ENCODE measurements at places on chromosomes 2 and 18.

DNA sequence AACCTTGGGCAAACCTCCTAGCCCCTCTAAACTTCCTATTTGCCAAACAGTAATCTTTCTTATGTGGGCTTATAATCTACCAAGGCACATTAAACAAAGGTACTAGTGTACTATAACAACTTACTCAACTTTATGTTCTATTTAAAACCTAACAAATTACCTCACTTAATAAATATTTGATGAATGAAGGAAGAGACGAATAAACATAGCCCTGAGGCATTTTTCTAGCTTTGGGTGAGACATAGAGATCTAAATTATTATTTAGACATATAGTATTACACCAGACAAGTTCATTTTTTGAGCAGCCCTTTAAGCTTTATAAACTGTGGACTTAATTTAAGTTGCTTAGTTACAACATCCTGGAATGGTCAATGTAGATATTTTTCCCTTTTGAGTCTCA is 104.6 kb downstream of the UNC80 start:
- DNase-seq: no peak

DNA sequence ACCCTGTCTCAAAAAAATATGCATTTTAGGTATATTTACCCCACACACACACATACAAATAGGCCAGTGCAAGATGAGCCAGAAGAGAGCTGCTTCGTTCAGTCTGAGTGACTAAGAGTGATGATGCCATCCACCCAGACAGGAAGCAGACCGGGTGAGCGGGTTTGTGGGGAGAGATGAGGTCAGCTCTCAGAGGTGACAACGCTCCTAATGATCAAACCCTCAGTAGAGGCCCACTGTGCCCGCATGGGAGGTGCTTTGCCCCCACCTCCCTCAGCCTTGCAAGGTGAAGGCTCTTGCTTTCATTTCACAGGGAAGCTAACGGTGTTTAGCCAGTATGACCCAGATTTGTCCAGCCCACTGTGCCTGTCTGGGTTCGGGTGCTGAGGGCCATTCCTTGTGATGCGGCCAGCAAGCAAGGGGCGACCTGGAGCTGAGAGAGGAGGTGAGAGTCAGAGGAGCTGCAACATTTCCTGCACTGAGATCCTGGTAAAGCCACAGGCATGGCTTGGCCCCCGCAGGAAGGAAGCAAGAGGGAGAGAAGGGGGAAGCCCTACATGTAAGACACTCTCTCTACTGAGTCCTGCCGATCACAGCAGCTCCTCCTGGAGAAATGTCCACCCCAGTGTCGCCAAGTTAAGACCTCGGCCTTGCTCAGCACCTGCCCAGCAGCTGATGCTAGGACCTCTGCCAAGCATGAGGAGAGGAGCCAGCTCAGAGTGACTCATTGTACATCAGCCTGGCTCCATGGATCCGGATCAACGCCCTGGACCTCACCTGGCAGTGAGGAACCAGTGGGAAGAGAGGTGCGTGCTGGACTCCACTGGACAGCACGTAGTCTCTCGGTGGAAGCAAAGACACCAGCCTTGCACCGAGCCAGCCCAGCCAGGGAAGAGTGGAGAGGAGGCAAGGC is 37.0 kb downstream of the NIFK start:
- peak; percentile 90 for DNase-seq

GRCh38 chr18:61765097-61765496 is 127.7 kb downstream of the RNF152 start:
- DNase-seq: peak; percentile 47

DNA sequence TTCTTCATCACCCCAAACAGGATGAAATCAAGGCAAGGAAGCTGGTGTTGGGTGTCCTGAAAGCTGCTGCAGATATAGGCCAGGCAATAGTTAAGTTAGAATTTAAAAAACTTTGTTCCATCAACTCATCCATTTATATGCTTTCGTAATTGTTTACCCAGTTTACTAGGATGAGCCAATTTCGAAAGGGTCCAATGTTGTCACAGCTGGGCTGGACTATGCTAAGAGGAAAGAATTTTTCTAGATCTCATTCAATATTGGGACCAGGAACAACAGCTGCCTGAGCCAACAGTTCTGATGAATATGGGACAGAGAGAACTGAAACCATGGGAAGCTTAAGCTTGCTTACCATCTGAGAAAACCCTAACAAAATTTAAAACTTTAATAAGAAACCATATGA is 21.6 kb upstream of the SP3 start:
- DNase-seq: no peak

DNA sequence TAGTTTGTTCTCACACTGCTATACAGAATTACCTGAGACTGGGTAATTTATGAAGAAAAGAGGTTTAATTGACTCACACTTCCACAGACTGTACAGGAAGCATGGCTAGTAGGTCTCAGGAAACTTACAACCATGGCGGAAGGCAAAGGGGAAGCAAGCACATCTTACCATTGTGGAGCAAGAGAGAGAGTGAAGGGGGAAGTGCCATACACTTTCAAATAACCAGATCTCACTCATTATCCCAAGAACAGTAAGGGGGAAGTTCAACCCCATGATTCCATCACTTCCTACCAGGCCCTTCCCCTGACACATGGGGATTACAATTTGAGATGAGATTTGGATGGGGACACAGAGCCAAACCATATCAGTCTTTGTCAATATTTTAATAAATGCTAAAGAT is 5.0 kb upstream of the CRYGB start:
- no peak for DNase-seq

DNA sequence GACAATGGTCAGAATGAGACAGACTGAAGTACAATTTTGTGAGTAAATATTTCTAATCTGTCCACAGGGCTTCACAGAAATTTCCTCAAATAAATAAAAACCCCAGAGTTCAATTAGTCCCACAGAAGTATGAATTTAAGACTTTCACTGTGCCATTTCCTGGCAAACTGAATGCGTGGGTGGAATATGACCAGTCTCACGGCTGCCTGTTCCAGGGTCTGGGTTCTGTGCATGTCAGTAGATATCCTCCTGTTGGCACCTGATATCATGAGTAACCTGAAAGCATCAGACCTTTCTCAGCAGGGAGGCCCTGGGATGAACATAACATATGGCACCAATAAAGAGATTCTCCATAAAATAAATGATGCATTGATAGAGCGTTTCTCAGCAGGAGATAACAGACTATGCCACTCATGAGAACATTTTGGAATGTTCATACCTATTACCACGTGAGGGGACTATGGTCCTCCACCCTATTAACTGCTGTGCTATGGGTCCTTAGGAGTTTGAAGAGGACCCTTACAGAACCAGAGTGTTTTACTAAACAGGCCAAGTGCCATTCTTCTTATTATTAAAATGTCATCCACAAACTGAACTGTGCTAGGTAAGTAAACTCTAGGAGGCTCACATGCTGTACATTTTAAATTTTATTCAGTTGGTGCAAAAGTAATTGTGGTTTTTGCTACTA is 10.6 kb upstream of the MALL start:
- DNase-seq: no peak

GRCh38 chr2:171522052-171522787 is at the start of gene CYBRD1:
CYBRD1 (plus strand) TSS chr2:171522474; CDS start chr2:171522546, 72 bp downstream.
- peak; percentile 94 for DNase-seq

DNA sequence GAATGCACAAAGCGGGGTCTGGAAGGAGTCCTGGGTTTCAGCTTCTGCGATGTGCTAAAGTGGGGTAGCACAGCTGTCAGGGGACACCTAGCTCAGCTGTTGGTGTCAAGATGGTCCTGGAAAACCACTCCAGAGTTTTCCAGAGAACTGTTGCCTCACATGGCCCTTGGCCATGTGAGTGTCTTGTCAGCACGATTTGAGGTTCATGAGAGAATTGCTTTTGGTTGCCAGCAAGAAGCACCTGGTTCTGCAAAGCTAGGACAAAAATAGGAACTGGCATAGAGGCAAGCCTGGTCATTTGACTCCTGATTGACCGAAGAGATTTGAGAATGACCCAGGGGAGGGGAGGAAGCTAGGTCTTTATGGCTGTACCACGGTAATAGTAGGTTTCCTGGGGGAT is 50.4 kb upstream of the CTLA4 start:
- no peak for DNase-seq

DNA sequence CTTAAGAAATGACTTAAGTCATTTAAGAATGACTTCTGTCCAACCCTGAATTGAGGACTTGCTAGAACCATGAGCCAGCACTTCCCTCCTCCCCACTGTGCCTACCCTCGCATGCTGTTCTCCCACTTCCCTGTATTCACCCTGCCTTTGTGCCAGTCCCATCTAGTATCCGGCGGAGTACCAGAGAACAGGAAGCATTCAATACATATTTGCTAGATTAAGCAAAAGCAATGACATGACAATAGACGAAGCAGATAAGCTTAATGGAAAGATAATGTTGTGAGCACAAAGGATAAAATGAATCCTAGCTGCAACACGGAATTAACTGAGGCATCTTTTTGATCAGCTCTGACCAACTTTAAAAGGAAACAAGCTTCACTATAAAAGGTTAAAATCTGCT is 328.5 kb downstream of the TDRD15 start:
- DNase-seq: no peak

- DNase-seq: no peak
These were observed 7.6 kb downstream of the ATP6V1B1 start for GRCh38 chr2:70943205-70943871.

DNA sequence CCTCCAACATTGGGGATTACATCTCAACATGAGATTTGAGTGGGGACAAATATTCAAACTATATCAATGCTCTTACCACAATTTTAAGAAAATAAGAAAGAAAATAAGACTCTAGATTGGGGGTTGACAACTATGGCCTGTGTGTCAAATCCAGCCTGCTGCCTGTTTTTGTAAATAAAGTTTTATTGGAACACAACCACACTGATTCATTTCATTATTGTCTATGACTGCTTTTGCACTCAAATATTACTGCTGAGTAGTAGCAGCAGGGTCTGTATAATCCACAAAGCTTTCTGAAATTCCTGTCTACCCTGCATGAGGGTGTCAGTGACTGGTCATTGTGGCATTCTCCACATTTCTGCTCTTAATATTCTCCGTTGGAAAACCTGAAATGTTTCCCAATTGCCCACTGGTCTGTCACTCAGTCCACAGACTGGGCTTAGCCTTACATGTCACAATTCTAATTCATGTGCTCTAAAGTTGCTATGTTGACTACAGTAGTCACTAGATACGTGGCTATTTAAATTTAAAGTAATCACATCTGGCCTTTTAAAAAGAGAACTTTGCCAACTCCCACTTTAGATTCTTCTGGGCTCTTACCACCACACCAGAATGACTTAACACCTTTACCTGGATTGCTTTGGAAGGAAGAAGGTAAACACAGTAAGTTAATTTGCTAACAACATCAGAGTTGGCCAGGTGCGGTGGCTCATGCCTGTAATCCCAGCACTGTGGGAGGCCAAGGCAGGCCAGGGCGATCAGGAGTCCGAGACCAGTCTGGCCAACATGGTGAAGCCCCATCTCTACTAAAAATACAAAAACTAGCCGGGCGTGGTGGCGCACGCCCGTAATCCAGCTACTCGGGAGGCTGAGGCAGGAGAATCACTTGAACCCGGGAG is 86.9 kb downstream of the CLHC1 start:
- no peak for DNase-seq

- DNase-seq: no peak
These were observed 119.9 kb upstream of the SALL3 start for GRCh38 chr18:78859686-78860085.

- no peak for DNase-seq
These were observed 51.3 kb upstream of the SLC1A4 start for GRCh38 chr2:64937687-64938491.

GRCh38 chr2:223457301-223457700 is 144.9 kb downstream of the SCG2 start:
- DNase-seq: no peak

- DNase-seq: no peak
These were observed 16.4 kb upstream of the TUBB6 start for GRCh38 chr18:12291690-12292089.

- DNase-seq: no peak
These were observed 33.7 kb downstream of the SOX11 start for GRCh38 chr2:5725794-5726463.

- no peak for DNase-seq
These were observed 1935.1 kb upstream of the PIK3C3 start for GRCh38 chr18:40019797-40020392.

DNA sequence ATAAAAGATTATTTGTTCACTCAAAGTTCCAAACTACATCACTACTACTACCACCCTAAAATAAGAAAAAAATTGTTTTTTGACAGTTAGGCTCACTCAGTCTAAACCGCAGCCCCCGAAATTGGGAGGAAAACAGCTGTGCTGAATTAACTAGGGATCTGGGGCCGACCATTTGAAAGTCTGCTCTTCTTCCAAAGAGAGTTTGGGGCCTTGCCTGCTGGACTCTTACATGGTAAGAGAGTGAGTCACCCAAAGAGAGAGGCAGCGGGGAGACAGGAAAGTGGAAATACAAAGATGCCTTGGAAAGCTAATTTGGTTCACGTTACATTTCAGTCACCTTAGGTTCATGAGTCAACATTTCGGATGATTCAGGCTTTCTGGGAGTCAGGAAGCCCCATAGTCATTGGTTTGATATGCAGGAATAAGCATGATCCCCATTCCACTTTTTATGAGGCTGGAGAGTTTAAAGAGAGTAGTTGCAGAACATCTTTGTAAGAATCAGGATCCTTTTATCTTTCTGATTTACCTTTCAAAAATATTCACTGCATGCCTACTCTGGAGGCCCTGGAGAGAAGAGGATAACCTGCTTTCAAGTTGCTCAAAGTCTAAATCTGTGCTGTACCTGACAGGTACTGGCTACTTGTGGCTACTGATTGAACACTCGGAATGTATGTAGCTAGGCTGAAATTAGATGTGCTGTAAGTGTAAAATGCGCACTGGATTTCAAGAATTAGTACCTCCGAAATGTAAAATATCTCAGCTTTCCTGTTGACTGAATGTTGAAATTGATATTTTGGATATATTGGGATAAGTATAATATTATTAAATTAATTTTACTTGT is 995 bp upstream of the RTN4 start:
- DNase-seq: peak; percentile 92

- no peak for DNase-seq
These were observed 90.9 kb downstream of the CCDC138 start for GRCh38 chr2:108877506-108877905.

DNA sequence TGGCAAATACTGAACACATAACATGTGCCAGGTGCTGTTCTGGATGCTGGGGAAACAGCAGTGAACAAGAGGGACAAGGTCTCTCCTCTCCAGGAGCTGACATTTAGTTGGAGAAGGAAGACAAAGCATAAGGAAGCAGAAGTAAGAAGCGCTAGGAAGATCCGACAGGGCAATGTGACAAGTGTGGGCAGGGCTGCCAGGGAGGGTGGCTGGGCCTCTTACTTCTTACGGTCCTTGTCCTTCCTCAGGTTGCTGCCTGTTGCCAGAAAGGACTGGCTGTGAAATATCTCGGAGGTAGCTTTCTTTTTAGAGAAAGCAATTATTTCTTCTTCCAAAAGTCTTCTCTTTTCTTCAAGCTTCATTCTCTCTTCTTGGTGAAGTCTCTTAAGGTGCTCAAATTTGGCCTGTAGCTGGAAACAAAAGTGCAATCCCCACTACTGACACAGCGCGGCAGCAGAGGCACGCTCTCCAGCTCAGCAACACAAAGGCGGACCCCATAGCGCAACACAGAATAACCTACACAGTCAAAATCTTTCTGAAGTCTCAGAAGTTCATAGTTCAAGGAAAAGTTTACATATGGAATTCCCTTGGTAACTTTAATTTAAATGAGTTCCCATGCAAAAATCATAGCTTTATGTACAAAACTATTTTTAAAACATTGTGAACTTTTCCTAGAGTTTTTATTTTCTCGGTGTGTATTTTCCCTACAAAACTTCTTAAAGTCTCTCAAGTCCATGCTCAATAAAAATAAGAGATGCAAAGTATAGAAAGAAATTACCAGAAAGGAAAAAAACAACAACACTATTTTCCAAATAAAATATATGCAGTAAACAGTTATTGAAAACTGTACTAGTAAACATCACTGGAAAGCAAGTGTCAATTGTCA is 67.7 kb downstream of the SEPTIN10 start:
- DNase-seq: peak; percentile 62
